Stimulated activated CD4-positive, alpha-beta T cell treated with anti-CD3 and anti-CD28 coated beads, Interleukin-15, amount 100 ng/mL, for 1 hour (primary cell): ENCODE measurements at places on chromosomes 5 and 9.

DNA sequence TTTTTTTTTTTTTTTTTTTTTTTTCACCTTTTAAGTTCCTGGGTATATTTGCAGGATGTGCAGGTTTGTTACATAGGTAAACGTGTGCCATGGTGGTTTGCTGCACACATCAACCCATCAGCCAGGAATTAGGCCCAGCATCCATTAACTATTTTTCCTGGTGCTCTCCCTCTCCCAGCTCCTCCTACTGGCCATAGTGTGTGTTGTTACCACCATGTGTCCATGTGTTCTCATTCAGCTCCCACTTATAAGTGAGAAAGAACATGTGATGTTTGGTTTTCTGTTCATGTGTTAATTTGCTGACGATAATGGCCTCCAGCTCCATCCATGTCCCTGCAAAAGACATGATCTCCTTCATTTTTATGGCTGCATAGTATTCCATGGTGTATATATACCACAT is 350.5 kb downstream of the MAN2A1 start:
- DNase-seq: no peak

GRCh38 chr5:114367029-114367428 is 5.2 kb downstream of the KCNN2 start:
- DNase-seq: no peak

DNA sequence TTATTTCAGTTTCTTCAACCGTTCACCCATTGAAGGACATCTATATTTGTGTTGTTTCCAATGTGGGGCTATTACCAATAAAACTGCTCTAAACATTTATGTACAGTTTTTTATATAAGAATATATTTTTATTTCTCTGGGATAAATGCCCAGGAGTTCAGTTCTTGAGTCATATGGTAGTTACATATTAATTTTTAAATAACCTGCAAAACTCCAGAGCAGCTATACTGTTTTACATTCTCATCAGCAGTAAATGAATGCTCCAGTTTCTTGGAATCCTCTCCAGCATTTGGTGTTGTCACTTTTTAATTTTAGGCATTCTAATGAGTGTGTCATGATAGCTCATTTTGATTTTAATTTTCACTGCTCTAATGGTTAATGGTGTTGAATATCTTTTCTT is 36.2 kb downstream of the CDK7 start:
- no peak for DNase-seq

DNA sequence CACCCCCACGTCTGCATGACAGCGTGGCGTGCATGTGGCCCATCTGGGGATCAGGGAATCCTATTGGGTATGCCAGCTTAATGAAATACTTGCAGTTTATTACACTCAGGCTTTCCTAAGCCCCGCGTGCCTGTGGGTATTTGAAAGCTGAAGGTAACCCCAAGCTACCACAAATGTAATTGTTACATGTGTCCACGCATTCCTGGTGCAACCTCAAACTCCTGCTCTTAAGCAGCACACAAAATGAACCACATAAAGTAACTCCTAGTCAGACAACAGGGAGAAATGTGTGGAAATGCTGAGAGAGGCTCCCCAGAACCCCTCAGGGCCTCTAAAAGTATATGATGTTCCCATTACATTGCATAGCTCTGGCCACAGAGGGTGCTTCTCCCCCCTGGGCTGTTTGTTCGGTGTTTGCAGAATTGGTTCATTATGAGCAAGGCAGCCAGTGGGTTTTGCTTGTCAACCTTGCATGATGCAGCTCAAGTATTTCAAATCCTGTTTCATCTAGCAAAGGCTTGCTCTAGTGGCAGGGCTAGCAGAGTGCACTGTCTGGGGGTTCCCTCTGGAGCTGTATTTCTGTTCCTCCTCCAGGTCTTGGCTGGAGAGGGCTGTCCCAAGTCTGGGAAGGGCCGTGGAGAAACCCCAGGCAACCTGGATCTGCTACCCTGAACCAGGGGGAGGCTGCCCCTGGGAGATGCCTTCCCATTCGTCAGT is 1.8 kb upstream of the DCANP1 start:
- DNase-seq: no peak

DNA sequence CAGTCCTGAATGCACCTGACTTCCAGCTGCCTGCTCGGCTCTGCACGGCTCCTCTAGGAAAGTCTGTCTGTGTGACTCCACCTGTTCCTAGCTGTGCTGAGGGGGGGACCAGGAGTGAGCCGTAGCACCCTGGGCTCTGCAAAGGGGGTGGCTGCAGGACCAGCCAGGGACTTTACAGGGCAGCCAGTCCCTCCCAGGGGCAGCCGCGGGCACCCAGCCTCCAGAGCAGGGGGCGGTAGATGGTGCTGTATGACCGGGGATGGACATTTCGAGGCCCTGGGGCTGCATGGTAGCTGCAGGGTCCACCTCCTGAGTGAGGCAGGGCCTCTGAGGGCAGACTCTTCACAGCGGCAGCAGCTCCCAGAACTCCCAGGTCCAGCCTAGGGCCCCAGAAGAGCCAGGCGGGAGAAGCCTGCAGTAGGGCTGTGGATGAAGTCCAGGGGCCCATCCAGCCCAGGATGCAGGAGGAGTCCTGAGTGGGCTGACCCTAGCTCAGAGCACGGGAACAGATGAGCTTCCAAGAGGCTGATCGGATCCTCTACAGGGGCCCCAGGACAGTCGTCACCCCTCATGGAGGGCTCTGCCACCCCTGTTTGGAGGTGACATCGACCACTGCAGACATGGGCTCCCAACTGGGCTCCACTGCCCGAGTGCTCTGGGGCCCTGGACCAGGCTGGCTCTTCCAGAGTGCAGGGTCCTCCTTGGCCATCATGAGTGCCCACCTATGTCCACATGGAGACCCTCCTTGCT is 105.4 kb downstream of the ZNF354C start:
- DNase-seq: no peak

- no peak for DNase-seq
Observed at GRCh38 chr9:128246471-128246870, 29.3 kb downstream of the GOLGA2 start.

DNA sequence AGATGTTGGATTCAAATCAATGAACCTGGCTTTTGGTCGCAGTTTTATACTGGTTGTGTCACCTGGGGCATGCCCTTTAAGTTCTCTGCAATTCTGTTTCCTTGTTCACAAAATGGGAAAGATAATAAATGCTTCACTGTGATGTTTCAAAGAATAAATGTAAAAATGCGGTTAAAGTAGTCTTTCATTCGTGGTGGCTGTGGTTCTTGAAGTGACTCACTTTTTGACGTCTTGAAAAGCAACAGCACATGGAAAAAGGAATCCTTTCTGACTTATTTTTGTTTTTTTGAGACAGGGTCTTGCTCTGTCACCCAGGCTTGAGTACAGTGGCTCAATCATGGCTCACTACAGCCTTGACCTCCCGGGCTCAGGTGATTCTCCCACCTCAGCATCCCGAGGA is 88.4 kb upstream of the SLIT3 start:
- no peak for DNase-seq

- no peak for DNase-seq
Observed at GRCh38 chr9:89096807-89097206, 81.8 kb downstream of the SHC3 start.

- no peak for DNase-seq
Observed at GRCh38 chr9:68643901-68644809, 60.9 kb upstream of the PIP5K1B start.

DNA sequence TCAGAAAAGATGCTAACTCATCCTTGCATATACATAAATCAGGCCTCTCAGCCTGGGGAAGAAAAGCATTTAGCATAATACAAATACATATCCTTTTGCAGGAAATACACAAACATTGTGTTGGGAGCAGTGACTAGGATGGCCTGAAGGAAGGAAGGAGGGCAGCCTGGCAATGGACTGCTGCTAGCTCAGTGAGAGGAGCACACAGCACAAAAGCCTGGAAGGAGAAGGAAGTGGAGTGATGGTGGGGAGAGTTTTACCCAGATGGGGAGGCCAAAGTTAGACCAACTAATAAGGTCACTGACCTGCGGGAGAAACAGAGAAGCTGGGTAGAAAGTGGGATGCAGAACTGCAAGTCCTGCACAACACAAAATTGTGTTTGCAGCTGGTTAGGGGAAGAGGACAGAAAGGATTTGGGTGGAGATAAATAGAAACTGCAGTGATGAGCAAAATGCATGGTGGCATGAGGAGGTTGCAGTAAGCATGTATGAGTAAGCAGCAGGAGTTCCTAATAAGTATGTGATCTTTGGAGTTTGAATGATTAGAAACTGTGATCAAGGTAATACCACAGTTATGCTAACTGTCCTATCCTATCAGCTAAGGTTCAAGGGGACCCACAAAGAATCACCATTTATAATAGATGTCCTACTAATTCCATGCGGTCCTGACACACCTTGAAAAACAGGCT is 39.5 kb downstream of the SEMA6A start:
- no peak for DNase-seq

DNA sequence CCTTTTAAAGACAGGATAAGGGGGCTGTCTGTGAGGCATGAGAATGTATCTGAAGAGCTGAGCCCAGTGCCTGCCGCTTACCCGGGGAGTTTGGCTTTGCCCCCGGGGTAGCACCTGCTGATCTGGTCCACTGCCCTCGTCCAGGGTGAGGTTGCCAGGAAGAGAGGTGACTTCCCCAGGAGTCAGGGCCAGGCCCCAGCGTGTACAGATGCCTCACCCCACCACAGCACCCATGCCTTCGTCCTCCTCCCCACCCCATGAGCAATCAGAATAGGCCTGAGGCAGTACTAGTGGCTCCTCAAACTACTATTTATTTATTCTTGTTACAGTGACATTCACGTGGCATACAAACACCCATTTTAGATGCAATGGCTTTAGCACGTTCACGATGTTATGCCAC is 15.7 kb upstream of the AIF1L start:
- DNase-seq: no peak

- no peak for DNase-seq
Observed at GRCh38 chr5:50822761-50823160, 156.3 kb downstream of the PARP8 start.
